ENCODE measurements at places on chromosomes 11 and 22.

DNA sequence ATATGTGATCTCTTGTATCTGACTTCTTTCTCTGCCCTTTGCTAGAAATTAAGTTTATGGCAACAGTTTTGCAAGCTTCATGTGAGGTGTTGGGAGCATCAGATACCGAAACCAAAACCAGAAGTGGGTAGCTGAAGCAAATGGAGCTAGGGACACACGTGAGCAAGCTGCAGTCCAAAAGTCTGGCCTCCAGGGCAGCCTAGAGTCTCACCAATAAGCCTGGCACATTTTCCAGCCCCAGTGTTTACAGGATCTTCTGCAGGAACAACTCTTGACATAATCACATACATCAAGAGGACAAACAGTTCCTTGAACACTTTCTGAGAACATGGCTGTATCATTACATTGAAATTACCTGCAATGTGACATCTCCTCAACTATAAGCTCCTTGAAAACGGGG lies 114.1 kb downstream of the LARGE1 start:
- no peak for DNase-seq

DNA sequence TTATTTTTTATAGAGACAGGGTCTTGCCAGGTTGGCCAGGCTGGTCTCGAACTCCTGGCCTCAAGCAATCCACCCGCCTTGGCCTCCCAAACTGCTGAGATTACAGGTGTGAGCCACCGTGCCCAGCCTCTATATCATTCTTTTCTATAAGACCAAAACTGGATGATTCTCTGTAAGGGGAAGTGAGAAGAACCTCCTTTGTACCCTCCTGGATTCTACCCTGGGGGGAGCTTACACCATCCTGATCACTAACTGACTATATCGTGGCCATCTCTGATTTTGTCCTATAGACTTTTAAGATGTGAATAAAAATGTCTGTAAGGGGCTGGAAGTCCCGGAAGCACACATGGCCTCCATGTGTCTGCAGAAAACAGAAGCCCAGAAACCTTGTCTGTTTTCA lies 9.1 kb downstream of the PIWIL4 start:
- no peak for DNase-seq

DNA sequence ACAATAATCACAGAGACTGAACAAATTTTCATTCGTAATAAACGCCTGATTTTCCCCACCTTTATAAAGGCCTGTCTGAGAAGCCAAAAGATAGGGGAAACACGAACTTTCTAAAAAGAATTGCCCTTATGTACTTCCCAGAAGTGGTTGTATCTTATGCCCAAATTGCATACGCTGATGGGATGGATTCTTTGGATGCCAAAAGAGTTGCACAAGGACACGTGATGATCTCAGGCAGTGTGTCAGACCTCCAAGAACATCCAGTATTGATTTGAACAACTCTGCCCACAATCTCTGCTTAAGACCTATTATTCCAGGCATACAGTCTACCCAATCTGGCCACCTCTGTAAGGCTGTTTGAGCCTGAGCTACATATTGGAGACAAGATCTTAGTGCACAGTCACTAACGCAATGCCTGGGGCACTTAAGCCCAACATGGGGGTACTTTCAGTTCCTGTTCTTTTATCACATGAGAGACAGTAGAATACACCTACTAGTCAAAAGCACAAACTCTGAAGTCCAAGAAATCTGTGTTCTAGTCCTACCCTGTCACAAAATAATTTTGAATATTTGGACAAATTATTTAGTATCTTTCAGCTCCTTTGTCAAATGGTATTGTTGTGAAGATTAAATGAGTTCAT lies 38.9 kb downstream of the OR10A6 start:
- no peak for DNase-seq

GRCh38 chr11:119112314-119113020 lies 5.3 kb downstream of the C2CD2L start:
- DNase-seq: peak; percentile 67

- DNase-seq: peak; percentile 64
Observed at GRCh38 chr11:73230931-73231330, 12.8 kb downstream of the P2RY2 start.

- DNase-seq: no peak
Observed at GRCh38 chr11:19511413-19512183, 201.0 kb upstream of the NAV2 start.

GRCh38 chr11:113392236-113392921 lies 4.8 kb downstream of the ANKK1 start:
- DNase-seq: no peak

GRCh38 chr11:47225552-47226400 lies 11.0 kb downstream of the DDB2 start:
- DNase-seq: no peak

DNA sequence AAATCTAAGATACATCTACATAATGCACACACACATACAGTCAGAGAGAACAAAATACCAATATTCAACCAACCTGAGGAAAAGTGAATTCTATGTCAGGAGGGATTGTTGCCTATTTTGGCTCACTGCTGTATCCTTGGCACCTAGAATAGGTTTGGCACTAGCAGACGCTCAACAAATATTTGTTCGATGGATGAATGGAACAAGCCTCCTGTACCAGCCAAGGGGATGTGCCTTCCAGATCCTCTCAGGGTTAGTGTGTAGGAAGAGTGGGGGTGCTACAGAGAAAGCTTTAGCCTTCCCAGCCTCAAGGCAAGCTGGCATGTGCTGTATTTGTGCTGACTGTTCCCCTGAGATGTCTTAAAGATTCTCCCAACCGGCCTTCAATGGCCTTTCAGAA lies 23.3 kb upstream of the POU2AF1 start:
- DNase-seq: no peak

DNA sequence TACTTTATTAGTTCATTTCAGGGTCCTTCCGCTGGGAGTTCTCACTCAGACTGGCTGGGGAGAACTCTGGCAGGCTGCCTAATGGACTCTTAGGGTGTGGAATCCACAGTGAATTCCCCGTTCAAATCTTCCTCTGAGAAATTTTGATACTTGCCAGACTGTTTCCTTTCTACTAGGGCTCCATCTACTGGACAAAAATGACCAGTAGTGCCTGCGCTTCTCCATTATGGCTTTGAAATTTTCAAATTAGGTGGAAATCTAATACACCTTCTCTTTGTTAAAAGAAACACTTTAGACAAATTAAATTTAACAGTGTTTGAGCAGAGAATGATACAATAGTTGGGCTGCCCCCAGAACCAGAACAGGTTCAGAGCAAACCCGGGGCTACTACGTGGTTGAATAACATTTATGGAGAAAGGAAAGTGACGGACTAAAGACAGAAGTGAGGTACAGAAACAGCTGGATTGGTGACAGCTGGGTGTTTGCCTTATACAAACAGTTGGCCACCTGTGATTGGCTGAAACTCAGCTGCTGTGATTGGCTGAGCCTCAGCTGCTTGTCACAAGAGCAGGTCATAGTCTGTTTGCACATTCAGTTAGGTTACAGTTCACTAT lies 52.9 kb upstream of the FDX1 start:
- no peak for DNase-seq

GRCh38 chr11:66048547-66049323 lies at the start of gene GAL3ST3:
Gene GAL3ST3, minus strand, starts transcription at chr11:66049161. Its CDS starts 3,746 bp downstream, at chr11:66045415.
- no peak for DNase-seq

DNA sequence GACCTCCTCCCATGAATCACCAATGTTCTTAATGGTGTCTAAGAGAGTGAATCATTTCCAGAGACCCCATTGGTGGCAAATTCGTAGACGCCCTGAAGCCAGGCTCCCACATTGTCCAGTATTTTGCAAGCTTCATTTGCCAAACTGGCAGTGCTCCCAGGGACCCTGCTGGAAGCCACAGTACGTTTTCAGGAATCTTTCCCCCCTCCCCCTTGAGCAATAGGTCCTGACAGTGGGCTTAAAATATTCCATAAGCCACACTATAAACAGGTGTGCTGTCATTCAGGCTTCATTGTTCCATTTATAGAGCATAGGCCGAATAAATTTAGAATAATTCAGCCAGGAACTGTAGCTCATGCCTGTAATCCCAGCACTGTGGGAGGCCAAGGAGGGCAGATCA lies 125.3 kb downstream of the MORC2 start:
- DNase-seq: peak; percentile 26

- DNase-seq: no peak
Observed at GRCh38 chr11:107282195-107282594, 175.4 kb downstream of the CWF19L2 start.

DNA sequence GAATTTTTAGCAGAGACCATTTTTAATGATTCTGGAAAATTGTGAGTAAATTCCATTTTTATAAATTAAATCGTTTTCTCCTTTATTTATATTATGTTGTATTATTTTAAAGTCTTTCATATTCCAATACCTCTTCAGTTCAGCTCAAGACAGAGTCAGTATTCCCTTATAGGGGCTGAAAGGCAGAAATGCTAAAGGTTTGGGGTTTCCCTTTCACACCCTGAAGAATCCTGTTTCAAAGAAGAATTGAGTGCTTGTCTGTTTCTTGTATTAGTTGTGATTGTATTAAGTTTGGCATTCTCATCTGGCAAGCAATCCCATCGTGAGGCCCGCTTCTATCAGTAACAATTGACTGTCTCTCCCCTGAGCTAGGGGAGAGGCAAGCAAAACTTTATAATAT lies 57.4 kb downstream of the PACSIN2 start:
- DNase-seq: no peak

- DNase-seq: no peak
Observed at GRCh38 chr11:72743321-72744221, 8.6 kb downstream of the ARAP1 start.

DNA sequence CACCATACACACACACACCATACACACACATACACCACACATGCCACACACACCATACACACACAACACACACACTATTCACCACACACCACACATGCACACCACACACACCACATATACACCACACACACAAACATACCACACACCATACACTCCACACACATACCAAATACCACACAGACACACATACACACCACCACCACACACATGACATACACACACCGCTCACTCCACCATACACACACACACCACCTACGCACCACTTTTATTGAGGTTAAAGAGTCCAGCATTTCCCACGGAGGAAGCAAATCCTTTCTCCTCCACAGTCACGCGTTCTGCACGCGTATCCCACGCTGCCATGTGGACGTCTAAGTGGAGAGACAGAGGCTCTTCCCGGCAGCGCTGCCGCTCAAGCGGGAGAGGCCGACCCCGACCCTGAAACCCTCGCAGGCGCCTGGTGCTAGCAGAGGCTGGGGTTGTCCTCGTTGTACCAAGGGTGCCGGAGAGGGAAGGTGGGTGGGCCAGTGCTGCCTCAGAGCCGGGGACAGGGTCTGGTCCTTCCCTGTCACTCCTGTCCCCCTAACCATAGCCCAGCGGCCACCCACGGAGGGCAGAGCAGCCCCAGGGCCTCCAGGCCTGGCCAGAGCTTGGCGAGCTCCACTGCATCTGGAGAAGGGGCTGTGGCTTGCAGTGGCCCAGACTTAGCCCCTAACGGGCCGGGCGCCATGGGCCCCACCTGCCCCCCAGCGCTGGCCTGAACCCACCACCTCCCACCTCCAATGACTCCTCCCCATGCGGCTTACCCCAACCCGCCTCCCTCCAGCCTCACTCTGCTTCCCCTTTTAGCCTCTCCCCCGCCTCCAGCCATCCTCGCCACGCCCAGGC lies 1495.0 kb downstream of the BRD1 start:
- DNase-seq: peak; percentile 69

- DNase-seq: no peak
Observed at GRCh38 chr22:44337678-44338004, 24.9 kb upstream of the SHISAL1 start.

DNA sequence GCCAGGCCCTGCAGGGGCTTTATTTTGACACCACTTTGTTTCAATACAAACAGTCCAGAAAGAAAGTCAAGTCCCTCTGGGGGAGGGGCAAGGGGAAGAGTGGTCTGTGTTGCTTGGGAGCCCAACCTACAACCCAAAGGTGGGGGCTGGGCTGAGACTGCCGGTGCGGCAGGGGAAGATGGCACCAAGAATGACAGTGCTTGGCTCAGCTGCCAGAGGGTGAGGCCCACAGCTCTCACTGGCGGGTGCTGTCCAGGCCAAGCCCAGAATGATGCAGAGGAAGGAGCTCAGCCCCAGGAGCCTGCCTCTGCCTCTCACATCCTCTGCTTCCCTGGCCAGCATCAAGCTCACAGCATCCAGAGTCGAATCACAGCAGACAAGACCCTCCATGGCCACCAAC lies 12.4 kb downstream of the ARFGAP2 start:
- no peak for DNase-seq

DNA sequence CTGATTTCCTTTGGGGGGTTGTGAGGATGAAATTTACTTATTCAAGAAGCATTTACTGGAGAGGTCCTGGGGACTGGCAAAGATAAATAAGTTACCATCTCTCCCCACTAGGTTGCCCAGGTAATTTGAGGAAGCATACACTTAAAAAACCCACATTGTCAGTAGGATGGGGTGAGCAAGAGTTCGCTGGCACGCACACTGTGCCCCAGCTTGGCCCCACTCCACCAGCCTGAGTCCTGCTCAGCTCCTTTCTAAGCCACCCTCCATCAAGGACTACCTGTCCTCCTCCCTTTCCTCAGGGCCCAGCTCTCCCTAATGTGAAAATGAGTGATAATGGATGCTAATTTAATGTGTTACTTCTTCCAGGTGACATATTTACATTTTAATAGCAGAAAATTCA lies 216.5 kb upstream of the PLET1 start:
- DNase-seq: no peak

DNA sequence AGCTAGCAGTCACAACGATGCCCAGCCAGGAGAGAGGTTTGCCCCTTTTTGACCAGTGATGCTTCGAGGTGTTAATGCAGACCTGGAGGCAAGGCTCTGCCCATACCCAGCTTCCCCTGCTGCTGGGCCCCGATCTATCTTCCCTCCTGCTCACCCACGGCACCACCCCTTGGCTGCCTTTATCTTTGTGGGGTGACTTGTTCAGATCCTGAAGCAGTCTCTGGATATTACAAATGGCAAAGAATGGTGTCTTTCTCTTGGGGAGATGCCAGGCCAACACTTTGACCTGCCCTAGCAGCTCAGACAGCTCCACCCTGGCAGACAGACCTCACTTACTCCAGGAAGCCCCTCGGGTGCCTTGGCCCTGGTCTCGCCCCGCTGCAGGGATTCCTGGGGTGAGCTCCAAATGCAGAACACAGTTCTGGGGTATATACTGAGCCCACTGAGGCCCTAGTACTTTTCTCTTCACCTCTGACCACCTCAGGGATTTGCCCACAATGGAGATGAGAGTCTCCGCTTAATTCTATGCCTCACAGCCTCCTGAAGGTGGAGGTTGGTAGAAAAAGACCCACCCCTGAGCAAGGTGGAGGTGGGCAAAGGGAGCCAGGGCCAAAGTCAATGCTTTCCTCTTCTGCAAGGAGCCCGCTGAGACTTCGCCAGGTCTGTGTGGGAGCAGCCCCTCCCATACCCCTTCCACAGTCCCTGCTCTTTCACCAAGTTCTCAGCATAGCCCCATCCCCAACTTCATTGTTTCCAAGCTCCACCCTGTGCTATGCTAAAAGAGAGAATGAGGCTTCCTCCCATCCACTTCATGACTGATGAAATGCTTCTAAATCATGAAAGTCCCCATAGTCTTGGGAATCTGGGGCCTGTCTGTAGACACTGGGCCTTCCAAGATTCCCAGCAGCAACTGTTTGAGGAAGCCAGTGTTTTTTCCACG lies 11.1 kb upstream of the ST3GAL4 start:
- no peak for DNase-seq

GRCh38 chr11:3109921-3110706 lies 52.9 kb upstream of the CARS1 start:
- peak; percentile 88 for DNase-seq
